ENCODE measurements at places on chromosomes 12 and 14. TPM values are rescaled to one million over a fixed set of nuclear protein-coding genes. Genes with fewer than 3 reads are reported as not detected.

ZFYVE1 gene
- total RNA-seq: 25.4 TPM

SLC7A7 gene
- 2.8 TPM for total RNA-seq

C12orf56 gene
- total RNA-seq: 0.31 TPM

BATF gene
- total RNA-seq: not detected

RNASE3 gene
- not detected for total RNA-seq

ZFHX2 gene
- total RNA-seq: 5.0 TPM

IGF1 gene
- total RNA-seq: 4.4 TPM

PLEKHG7 gene
- total RNA-seq: not detected

TRHDE gene
- total RNA-seq: 21.3 TPM

OTX2 gene
- 0.31 TPM for total RNA-seq

TAS2R46 gene
- total RNA-seq: 14.4 TPM

RNASE4 gene
- 2.2 TPM for total RNA-seq

SAMD15 gene
- 10.0 TPM for total RNA-seq

SLC5A8 gene
- total RNA-seq: 2.8 TPM

BLTP3B gene
- total RNA-seq: 109 TPM

ADCY6 gene
- total RNA-seq: 70.1 TPM

TRIM9 gene
- total RNA-seq: 107 TPM

KIF26A gene
- 17.8 TPM for total RNA-seq

TUNAR gene
- total RNA-seq: 4.7 TPM

RIMBP2 gene
- 92.0 TPM for total RNA-seq

GPRC5D gene
- not detected for total RNA-seq

NKX2-1 gene
- total RNA-seq: 1.6 TPM

All from parietal lobe (tissue), 2 donors.